LHCN-M2 (cell line): ENCODE measurements at places on chromosomes 7 and 10. TPM values are rescaled to one million over a fixed set of nuclear protein-coding genes. Genes with fewer than 3 reads are reported as not detected.

Gene ZNF365
- total RNA-seq: 5.3 and 6.2 TPM in 2 replicates

Gene TAS2R5
- not detected in 2 replicates for total RNA-seq

DNA sequence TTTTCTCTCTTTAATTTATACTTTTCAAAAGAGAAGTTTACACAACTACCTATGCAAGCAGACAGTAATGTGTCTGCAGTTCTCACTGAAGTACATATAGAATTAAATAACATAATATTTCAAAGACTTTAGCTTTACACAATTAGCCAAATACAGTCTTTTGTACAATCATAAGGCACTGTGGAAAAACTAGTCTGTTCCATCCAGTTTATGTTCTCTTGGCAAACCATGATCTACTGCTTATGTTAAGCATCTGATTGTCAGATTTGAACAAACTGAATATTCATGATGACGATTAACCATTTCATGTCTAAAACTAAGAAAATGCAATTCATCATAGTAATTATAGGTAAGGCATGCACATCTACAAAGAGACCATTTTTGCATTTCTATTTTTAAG, 842 bp downstream of the SEMA3A start:
- no peak for DNase-seq

Gene INSYN2A
- total RNA-seq: 1.7 and 3.3 TPM in 2 replicates

Gene CNTNAP2
- not detected in 2 replicates for total RNA-seq

- peak; percentile 88 for DNase-seq
These were observed 10.0 kb downstream of the FRG2B start for GRCh38 chr10:133616371-133617130.

DNA sequence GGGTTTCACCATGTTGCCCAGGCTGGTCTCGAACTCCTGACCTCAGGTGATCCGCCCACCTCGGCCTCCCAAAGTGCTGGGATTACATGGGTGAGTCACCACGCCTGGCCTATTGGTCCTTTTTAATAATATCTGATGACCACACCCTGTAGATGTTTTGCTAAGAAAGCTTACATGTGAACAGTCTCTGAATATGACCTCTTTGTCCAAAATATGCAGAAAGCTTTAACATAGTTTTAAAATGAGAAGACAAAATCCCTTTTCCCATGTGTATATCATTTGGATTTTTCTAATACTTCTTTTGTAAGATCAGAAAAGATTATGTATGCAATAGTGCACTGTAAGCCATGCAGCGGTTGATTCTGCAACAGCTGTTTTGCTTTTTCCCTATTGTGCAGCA, 38.5 kb downstream of the MCU start:
- DNase-seq: peak; percentile 52

GRCh38 chr7:135728136-135728669, at the start of gene SLC13A4:
TSS of gene SLC13A4 (minus strand) at chr7:135728186. CDS start at chr7:135727496, 690 bp downstream.
- DNase-seq: no peak

DNA sequence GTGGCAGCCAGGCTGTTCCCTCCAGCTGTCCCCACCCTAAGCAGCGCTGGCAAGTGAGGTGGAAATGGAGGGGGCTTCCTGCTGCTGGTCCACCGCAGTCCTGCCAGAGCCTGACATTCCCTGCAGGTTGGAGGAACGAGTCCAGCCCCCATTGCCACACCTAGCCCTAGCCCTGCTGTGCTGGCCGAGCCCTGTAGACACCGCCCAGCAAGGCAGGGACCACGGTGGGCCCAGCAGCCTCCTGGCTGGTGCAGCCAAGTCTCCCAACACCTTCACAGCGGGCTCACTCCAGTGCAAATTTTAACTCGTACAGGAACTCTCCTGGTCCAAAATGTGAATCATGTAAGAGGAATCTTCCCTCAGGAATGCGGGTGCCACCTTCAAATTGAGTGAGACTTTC, 116.3 kb downstream of the PAXIP1 start:
- DNase-seq: no peak

DNA sequence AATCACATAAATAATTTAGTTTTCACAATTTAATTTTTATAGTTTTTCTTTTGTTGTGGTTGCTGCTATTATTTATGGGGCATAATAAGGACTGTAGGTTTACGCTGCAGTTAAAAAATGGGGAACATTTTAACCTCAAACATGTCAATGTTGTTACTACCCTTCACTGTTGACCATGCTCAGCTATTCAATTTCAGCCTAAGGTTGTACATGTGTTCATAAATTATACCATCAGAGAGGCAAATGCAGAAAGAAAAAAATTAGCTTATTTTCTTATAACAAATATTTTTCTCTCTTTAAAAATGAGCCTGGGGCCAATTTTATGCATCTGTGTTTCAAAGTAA, 110.1 kb upstream of the PITRM1 start:
- DNase-seq: no peak

GRCh38 chr7:14760730-14761478, 141.6 kb downstream of the DGKB start:
- DNase-seq: no peak

Gene SEC61G
- total RNA-seq: 1,569 and 2,585 TPM in 2 replicates

DNA sequence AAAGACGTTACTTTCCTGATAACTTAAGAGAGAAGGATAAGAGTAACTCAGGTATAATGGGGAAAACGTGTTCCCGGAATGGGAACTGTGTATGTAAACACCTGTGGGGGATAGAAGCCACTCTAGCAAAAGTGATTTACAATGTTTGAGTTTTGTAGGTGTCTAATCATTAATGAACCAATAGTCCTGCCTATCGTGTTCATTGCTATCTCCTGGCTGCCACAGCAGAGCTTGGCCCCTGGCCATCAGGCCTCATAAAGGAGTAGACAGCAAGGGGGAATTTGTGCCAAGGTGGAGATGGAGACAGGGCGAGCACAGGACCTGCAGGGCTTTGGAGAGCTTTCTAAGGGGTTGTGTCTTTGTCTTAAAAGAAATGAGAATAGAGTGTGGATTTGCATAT, 102.1 kb downstream of the GAD2 start:
- no peak for DNase-seq

GRCh38 chr7:111525100-111525499, 37.2 kb downstream of the IMMP2L start:
- DNase-seq: no peak

Gene CFAP46
- total RNA-seq: not detected in 2 replicates

Gene NRAP
- total RNA-seq: 0.06 TPM in 1 of 2 replicates, not detected in the other

Gene SLC39A12
- not detected in 2 replicates for total RNA-seq

DNA sequence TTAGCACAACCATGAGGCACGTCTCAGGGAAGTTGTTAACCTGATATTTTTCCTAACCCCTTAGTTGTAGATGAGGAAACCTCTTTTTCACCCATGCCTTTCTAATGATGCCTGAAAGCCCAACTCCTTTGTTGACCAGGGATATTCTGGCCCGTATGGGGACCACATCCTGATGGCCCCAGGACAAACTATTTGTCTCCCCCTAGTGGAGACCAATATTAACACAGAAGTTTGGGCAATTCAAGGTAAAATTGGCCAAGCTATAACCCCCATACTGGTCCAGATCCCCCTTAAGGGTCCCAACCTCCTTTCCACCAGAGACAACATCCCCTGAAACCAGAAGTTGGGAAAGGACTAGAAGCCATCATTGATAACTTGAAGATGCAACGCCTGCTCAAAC, 893.3 kb downstream of the SORCS1 start:
- no peak for DNase-seq

DNA sequence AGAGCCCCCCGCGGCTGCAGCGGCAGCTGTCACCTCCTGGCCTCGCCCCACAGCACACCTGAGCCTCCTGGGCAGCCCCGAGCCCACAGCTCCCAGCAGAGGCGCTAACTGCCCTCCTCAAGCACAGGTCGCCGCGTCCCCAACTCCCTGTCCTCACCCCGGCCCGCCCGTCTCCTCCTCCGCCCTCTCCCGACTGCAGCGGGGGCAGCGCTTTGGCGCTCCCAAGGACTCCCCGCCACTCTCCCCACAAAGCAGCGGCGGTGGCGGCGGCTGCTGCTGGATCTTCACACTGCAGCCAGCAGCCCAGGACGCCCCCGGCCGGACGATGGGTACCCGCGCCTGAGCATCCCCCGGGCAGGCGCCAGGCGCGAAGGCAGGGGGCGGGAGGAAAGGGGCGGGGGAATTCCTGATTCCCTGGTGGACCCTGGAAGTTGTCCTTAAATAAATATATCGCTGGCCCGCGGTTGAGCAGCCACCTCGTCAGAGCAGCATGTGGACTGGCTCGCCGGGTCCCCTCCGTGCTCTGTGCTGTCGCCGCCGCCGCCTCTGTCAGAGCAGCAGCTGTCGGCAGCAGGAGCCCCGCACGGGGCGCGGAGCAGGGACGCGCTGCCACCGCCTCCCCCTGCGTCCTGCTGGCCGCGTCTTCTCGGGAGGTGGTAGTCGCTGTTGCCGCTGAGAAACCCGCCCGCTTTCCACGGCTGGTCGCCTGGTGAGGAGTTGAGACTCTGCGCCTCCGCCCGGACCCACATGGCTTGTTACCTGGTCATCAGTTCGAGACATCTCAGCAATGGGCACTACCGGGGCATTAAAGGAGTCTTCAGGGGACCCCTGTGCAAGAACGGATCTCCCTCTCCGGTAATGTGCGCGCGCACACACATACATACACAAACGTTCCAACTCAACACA, at the start of gene ZNF804B:
Gene ZNF804B (plus strand): TSS at position 471 of the 906 bp plus-strand sequence. CDS start 277 bp downstream, at position 748.
- DNase-seq: no peak

GRCh38 chr7:105493923-105494315, 28.2 kb downstream of the PUS7 start:
- peak; percentile 59 for DNase-seq

DNA sequence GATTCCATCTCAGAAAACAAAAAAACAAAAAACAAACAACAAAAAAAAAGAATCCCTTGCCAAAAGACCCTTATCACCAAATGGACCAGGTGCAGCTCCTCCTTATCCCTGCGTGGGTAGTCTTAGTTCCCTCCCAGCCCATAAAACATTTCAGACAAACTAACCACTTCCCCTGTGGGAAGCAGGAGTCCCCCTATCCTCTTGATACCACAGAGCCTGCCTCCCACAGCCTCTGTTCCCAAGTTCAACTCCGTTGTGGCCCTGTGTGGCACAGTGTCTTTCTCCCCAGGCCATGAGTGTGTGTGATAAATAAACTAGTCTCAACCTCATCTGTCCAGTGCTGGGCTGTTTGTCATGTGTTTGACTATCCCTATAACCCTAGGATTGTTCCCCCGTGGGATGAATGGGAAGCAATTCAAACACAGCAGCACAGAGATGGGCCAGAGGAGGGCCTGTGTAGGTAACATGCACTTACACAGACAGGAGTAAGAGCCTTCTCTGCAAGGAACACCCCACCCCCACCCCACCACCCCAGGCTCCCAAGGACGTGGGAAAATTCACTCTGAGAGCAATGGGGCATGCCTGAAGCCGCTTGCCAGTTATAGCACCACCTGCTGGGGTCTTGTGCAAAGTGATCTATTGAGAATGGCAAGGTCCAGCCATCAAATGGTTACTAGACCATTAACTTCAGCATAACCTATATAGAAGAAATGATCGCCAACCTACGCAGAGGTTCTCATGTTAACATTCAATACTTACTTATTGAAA, 147.1 kb upstream of the GHITM start:
- DNase-seq: no peak
